ENCODE measurements at places on chromosomes 4 and X. TPM values are rescaled to one million over a fixed set of nuclear protein-coding genes. Genes with fewer than 3 reads are reported as not detected.

FAAH2 gene
- total RNA-seq, result 1.7 TPM

DNA sequence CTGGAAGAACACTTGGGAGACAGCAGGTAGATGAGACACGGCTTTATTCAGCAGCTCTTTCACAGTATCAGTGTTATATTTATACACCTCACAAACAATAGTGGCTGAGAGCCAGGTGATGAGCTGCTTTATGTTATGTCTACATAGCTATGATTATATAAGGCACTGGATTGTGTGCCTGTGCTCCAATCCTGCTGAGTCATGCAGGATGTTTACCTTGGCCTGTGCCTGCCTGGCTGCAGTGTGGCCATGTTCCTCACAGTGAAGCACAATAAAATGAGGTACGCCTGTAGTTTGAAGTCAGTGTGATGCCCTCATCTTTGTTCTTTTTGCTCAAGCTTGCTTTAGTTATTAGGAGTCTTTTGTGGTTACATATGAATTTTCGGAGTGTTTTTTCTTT is 31.3 kb downstream of the CXCL13 start:
- H3K27ac ChIP-seq, result peak overlapping the region; percentile 75
- peak; percentile 97 for DNase-seq
- H3K4me3 ChIP-seq, result no peak overlapping the region
- peaks cover 10% of the 10 kb centered on the region for H3K4me1 ChIP-seq
- no peaks in the 10 kb centered on the region for H3K36me3 ChIP-seq

WAS gene
- 0.37 TPM for total RNA-seq

- H3K4me1 ChIP-seq, result peaks cover 21% of the 10 kb centered on the region
- H3K27me3 ChIP-seq, result no peaks in the 10 kb centered on the region
- H3K27ac ChIP-seq, result peak overlapping the region; percentile 80
- H3K36me3 ChIP-seq, result peaks cover 6% of the 10 kb centered on the region
- H3K4me3 ChIP-seq, result no peak overlapping the region
- DNase-seq, result peak; percentile 64
These were observed 216.3 kb downstream of the ADAMTS3 start for GRCh38 chr4:72352711-72353110.
